ENCODE measurements at places on chromosomes 16 and 17. TPM values are rescaled to one million over a fixed set of nuclear protein-coding genes. Genes with fewer than 3 reads are reported as not detected.

HEATR9 gene
- not detected for total RNA-seq

USP43 gene
- 0.24 TPM for total RNA-seq

OR3A1 gene
- not detected for total RNA-seq

SPIRE2 gene
- 1.2 TPM for total RNA-seq

ACSM3 gene
- 11.8 TPM for total RNA-seq

MBTPS1 gene
- total RNA-seq = 93.6 TPM

DPEP2 gene
- 1.1 TPM for total RNA-seq

NGFR gene
- 13.7 TPM for total RNA-seq

KRTAP3-1 gene
- total RNA-seq = not detected

WBP2 gene
- 106 TPM for total RNA-seq

FZD2 gene
- total RNA-seq = 4.3 TPM

HOXB1 gene
- total RNA-seq = not detected

NPIPB9 gene
- 0.35 TPM for total RNA-seq

HIC1 gene
- total RNA-seq = 22.1 TPM

KRT20 gene
- not detected for total RNA-seq

KRTAP2-1 gene
- total RNA-seq = not detected

SLC6A2 gene
- not detected for total RNA-seq

CEP295NL gene
- total RNA-seq = 2.3 TPM

PRSS36 gene
- total RNA-seq = 4.2 TPM

KRT36 gene
- not detected for total RNA-seq

GRB7 gene
- total RNA-seq = 2.5 TPM

CD300E gene
- total RNA-seq = 0.65 TPM

NPIPB2 gene
- total RNA-seq = 2.4 TPM

HBA2 gene
- total RNA-seq = 136 TPM

MYH10 gene
- total RNA-seq = 52.9 TPM

CD2BP2 gene
- total RNA-seq = 35.5 TPM

KRT31 gene
- total RNA-seq = not detected

PGAP3 gene
- 18.1 TPM for total RNA-seq

GLG1 gene
- total RNA-seq = 78.7 TPM

SPATA32 gene
- total RNA-seq = not detected

SPNS3 gene
- 0.42 TPM for total RNA-seq

PRCD gene
- total RNA-seq = 7.7 TPM

PIGQ gene
- 19.1 TPM for total RNA-seq

ABCA8 gene
- 80.6 TPM for total RNA-seq

CCL1 gene
- total RNA-seq = not detected

TERB1 gene
- total RNA-seq = not detected

PRSS33 gene
- total RNA-seq = not detected

CA5A gene
- total RNA-seq = not detected

MYO15A gene
- 1.1 TPM for total RNA-seq

GP1BA gene
- 0.15 TPM for total RNA-seq

SECTM1 gene
- 12.6 TPM for total RNA-seq

KRT222 gene
- total RNA-seq = not detected

MTSS2 gene
- 50.7 TPM for total RNA-seq

RAB37 gene
- 0.58 TPM for total RNA-seq

CD300A gene
- 5.7 TPM for total RNA-seq

KRTAP4-9 gene
- not detected for total RNA-seq

ABCC6 gene
- 8.2 TPM for total RNA-seq

ALOX15 gene
- 11.7 TPM for total RNA-seq

AATF gene
- 27.2 TPM for total RNA-seq

KRTAP3-2 gene
- not detected for total RNA-seq

CEP95 gene
- 21.8 TPM for total RNA-seq

FNDC8 gene
- not detected for total RNA-seq

CDC42EP4 gene
- 44.9 TPM for total RNA-seq

KRT12 gene
- total RNA-seq = not detected
